RPMI8226 (cell line): ENCODE measurements at places on chromosomes 1 and 21.

GRCh38 chr1:220921498-220921897 is 42.3 kb downstream of the HLX start:
- no peak for DNase-seq

- no peak for DNase-seq
These were observed 972 bp downstream of the PGBD2 start for GRCh38 chr1:248906753-248907661.

- no peak for DNase-seq
These were observed 263.6 kb downstream of the RWDD3 start for GRCh38 chr1:95497566-95497965.

GRCh38 chr1:175062339-175062738 is 5.3 kb upstream of the TNN start:
- no peak for DNase-seq

- no peak for DNase-seq
These were observed 2.0 kb downstream of the KIAA0319L start for GRCh38 chr1:35555212-35555584.

DNA sequence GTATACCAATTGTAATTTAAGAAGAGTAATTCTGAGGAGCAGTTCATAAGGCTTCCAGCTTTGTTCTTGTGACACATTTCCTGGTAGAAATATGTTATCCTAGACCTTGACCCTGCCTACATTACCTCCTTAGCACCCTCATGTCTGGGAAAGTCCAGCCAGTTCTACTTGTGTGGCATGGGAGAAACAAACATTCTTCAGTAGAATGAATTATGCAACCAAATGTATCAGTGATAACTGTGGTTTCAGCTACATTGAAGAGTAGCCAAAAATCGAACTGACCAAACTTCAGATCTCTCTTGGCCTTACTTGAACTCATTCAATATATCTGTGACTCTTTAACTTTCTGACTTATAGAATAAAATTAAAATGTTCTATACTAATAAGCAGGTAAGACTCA is 308.1 kb upstream of the LYPLAL1 start:
- no peak for DNase-seq

DNA sequence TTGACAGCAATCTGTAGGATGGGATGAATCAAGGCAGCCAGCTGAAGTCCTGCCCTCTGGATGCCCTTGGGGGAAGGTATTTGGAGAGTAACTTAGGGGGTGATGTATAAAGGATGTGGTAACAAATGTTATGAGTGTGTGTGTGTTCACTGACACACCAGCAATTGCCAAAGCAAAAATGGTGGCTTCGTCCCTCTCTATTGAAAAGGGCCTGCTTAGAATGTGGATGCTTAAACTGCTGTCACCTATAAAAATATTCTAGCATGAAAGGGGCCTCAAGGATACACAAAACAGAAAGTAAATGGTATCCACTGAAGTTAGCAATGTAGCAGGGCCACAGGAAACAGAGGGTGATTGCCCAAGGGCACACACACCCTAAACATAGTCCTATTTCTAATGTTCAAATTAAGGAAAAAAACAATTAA is 15.1 kb upstream of the AIM2 start:
- no peak for DNase-seq

DNA sequence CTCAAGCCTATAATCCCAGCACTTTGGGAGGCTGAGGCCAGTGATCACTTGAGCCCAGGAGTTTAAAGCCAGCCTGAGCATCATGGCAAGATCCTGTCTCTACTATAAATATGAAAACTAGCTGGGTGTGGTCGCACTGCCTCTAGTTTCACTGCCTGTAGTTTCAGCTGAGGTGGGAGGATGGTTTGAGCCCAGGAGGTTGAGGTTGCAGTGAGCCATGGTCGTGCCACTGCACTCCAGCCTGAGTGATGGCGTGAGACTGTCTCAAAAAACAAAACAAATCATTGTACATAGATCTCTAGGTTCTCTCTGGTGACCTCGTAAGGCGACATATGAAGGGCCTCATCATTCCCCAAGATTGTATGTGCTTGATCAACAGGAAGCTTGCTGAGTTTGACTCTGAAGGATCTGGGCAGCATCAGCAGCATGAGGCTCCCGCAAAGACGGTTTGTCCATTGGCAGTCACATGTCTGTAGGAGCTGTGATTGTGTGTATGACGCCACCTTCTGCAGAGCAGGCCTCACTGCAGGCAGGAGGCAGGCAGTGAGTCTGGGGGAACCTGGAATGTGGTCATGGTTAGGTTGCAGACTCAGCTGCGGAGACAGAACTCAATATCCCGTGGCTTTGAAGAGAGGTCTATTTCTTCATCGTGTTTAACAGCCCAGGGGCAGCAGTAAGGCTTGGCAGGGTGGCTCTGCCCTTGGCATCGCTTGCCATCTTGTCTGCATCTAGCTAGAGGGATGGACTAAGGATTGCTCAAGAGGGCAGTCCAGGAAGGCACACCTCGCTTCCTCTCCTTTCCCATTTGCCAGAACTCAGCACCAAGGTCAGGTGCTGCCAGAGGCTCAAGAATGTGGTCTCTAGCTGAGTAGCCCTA is 14.0 kb downstream of the ATP5PO start:
- peak; percentile 51 for DNase-seq

DNA sequence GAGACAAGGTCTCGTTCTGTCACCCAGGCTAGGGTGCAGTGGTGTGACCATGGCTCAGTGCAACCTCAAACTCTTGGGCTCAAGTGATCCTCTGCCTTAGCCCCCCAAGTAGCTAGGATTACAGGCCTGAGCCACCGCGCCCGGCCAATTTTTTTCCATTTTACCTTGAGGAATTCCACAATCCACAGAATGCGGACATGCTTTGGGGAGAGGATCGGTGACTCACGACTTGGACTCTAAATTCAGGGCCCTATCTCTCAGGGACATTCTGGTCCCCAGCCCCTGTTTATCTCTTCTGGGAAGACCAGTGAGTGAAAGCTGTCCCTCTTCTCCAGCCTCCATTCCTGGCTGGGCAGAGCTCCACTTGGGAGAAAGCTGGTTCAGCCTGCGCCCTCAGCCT is 5.2 kb downstream of the PADI1 start:
- DNase-seq = no peak

- no peak for DNase-seq
These were observed 6.0 kb downstream of the AKNAD1 start for GRCh38 chr1:108850929-108851328.

DNA sequence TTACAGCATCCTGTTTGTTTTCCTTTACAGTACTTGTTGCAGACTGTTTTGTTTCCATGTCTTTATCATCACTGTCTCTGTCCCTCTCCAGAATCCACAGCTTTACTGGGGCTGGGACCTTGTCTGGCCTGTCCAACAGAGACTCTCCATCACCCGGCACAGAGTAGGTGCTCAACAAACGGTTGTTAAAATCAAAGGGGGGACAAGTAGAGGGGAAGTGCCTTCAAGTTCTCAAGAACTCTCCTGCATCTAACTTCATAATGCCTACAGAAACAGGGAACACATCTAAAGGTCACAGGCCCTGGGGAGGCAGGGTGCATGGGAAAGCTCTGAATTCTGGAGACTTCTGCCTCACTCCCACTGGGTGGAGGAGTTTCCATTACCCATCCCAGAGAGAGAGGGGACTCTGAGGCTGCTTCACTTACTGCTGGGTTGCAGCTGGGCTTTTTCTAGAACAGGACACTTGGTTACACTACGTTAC is 2.3 kb upstream of the ECE1 start:
- DNase-seq = no peak

DNA sequence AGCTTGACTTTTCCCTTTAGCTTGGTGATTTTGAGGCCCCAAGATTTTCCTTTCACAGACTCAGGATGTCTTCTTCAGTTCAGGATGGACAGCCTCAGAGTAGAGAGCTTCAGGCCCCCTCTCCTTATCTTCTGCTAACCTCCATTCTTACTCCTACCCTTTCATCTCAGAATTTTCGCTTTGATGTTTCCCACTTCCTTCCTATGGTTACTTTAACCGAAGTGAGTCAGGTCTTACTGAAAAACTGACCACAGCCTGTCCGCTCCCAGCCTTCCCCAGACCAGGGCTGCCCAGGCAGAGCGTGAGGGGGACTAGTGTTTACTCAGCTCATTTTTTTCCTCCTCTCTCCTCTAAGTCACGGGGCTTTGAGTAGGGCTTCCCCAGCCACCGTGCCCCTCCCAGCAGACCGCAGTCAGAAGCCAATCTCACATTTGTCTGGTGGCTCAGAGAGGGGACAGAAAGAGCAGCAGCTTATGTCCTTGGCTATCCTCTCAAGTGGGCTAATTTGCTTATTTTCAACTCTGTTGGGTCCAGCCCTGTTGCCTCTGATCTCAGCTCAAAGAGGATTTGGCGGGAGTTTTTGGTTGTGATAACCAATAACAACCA is 4.2 kb upstream of the IL19 start:
- DNase-seq = peak; percentile 46

GRCh38 chr1:150764617-150765101 is 919 bp downstream of the CTSS start:
- DNase-seq = peak; percentile 35

GRCh38 chr21:17270229-17270628 is 242.6 kb upstream of the CXADR start:
- DNase-seq = peak; percentile 15

- DNase-seq = no peak
These were observed 1.7 kb upstream of the MAN1A2 start for GRCh38 chr1:117365350-117366176.

GRCh38 chr1:155379631-155380090 is 59.0 kb downstream of the RUSC1 start:
- no peak for DNase-seq

DNA sequence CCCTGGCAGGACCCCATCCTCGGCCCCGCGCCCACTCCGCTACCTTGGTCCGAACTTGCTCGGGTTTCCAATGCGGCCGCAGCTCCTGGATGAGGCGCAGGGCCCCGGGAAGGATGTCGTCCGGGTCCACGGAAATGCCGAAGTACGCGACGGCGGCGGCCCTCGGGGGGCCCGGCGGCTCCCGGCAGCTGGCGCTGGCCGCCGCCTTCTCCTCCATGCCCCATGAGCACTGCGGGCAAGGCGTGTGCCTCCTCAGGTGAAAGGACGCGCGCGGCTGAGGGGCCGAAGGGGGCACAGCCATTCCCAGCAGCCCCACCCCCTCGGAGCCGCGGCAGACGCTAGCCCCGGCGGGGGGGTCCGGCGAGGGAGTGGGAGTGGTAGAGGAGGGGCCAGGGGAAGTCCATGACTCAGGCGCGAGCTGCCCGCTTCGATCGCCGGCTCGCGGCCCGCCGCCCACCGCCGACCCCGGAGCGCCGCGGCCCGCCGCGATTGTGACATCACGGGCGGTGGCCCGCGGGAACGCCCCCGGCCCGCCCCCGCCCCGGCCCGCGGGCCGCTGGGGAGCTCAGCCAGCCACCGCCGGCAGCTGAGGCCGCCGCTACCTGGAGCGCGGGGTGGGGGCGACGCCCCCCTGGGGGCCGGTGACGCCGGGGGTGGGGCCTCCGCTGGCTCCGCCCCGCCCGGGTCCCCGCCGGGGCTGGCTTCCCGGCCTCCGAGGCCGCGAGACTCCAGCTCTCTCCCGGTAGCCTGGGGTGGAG is at the start of gene ETNK2:
ETNK2 (minus strand) TSS at position 493 of the 758 bp plus-strand sequence; CDS start at position 301, 192 bp downstream.
- peak; percentile 19 for DNase-seq

- peak; percentile 31 for DNase-seq
These were observed 9.6 kb downstream of the RHOU start for GRCh38 chr1:228744918-228745317.

- DNase-seq = no peak
These were observed 38.4 kb upstream of the KCNQ4 start for GRCh38 chr1:40745176-40745575.

DNA sequence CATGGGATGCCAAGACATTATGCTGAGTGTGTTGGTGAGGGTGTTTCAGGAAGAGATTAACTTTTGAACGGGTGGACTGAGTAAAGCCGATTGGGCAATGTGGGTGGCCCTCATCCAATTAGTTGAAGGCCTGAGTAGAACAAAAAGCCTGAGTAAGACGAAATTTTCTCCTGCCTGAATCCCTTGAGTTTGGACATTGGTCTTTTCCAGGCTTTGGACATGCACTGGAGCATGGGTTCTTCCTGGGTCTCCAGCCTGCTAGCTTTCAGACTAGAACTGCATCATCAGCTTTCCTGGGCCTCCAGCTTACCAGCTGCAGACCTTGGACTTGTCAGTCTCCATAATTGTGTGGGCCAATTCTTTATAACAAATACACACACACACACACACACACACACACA is 63.6 kb downstream of the NIBAN1 start:
- no peak for DNase-seq

GRCh38 chr1:71039661-71040262 is 7.9 kb downstream of the PTGER3 start:
- no peak for DNase-seq

DNA sequence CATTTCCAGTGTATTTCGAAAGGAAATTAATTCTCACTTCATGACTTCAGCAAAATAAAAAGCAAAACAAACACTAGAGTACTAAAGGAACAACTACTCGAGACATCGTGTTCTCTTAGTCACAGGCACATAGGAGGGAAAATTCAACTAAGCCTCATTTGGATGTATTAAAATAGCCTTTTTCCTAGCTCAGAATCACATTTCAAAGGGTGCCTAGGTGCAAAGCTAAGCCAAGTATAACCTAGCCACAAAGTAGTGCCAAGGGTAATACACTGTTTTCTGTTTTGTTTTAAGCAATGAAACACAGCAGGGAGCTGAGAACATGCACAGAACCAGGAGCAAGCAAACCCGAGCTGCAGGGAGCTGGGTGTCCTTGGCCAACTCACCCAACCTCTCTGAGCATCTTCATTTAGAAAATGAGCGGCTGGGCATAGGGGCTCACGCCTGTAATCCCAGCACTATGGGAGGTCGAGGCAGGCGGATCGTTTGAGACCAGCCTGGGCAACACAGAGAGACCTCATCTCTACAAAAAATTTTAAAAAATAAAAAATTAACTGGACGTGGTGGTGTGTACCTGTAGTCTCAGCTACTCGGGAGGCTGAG is 26.6 kb upstream of the ACBD6 start:
- DNase-seq = no peak

DNA sequence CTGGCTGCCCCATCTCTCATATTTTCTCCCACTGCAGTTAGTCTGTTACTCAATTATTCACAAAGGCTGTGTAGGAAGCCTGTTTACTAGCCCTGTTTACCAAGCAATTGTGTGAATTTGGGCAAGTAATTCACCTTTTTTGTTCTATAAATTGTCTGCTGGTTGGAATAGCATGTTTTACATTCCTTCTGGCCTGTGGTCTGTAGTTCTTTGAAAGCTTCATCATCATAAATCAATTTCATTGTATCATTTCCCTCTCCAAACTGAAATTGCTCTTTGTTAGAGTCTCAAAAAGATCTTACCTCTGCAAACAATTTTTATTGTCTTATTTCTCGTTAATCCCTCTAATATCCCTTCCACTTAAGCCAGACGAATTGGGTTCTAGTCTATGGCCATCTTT is 1059.5 kb upstream of the ADGRL4 start:
- DNase-seq = no peak

DNA sequence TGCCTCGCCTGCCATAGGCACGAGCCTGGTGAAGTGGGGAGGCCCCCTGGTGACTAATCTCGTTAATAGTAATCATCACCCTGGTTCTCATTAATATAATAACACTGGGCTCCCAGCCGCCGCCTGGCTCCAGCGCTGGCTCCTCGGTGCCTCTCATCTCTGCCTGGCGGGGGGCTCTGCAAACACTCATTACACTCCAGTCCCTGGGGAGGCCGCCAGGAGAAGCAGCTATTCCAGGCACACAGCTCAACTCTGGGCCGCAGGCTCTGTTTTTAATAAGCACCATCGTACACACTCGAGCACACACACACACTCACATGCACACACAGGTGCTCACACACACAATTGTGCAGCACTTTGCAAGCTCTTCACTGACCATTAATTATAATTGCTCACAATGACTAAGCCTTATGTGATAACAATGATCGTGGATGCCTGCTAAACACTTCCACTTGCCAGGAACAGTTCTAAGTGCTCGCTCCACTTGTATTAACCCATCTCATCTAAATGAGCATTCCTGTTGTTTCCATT is 52.2 kb downstream of the SDC3 start:
- peak; percentile 41 for DNase-seq

- DNase-seq = no peak
These were observed 227.1 kb upstream of the MAP1LC3C start for GRCh38 chr1:242225767-242226573.
